ENCODE measurements at places on chromosomes 5 and 9.

DNA sequence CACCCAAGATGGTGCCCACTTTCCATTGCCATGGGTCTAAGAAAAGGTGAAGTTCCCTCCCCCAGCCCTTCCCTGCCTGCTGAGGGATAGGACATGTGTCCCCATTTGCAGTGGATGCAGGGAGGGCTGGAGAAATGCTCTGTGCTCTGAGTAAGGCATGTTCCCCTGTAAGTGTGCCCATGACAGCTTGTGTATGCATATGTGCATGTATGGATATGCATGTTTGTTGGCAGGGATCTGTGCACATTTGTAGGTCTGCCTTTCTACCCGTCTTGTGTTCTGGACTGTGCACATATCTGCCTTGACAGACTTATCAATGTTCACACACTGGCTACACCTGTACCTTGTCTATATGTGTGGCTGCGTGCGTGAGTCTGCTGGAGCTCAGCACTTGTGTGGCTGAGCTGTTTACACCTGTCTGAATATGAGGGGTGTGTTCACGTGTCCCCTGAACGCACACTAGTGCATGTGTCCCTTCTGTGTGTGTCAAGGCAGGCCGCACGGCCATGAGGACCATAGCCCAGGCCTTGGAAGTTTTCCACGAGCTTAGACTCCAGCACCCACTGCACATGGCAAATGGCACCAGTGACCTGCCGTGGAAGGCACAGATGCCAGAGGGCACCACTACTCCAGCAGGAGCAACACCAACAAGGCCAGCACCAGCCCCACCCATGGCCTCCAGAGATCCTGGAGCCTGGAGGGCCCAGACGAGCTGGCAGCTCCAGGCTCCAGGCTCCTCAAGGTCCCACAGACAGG lies 27.4 kb upstream of the TTLL11 start:
- no peak for DNase-seq

DNA sequence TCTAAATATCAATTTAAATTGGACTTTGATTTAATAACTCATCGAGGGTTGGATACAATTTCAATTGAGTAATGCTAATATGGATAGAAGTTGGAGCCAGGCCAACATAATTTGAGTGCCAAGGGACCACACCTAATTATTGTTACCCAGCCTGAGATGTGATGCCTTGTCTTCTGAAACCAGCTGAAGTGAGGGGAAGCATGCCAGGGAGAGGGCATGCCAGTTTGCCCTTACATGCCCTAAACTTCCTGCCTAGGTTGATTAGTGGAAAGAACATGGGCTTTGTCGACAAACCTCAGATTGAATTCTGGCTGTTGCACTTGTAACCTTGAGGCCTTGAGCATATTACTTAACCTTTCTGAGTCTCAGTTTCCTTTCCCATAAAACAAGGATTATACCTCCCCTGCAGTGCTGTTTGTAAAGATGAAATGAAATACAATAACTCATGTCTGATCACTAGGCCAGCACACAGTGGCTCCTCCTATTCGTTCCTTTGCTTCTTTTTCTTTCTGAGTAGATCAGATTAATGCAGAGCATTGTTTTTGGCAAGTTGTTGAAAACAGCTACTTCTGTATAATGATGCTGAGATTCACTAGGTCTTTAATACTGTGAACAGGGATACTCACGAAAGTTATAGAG lies 412.8 kb downstream of the TLE4 start:
- no peak for DNase-seq

DNA sequence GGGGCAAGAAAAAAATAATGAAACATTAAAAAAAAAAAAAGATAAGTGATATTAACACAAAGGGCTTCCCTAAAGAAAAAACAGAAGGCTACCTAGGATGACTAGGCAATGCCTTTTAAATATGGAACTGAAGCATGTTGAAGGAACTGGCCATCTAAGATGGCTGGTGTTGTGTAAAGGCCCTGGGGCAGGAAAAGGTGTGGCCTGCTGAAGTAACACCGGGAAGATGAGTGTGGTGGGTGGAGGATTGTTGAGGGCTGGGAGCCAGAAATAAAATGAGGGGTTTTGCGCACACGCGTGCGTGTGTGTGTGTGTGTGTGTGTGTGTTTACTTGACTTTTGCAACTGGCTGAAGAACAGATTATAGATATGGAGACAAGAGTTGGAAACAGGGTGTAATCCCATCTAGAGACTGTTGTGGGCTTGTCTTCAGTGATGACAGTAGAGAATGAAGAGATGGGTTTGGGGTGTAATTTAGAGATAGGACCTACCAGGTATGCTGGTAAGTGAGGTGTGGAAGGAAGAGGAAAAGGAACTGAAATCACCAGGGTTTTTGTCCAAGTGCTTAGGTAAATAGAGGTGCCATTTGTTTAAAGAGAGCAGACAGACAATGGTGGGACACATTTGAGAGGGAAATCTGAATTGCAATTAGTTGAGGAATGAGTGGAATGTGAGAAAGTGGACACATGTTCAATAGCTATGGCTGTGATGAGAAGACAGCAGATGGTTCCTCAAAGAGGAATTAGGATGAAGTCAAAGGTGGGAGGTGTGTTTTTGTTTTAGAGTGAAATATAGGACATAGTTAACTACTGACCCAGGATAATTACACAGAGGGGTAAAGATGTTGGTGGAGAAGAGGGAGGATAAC lies 33.9 kb downstream of the RAD23B start:
- no peak for DNase-seq

- no peak for DNase-seq
Observed at GRCh38 chr5:95178046-95178651, 106.7 kb downstream of the MCTP1 start.

GRCh38 chr5:31993165-31993961 lies 180.8 kb downstream of the GOLPH3 start:
- no peak for DNase-seq

- no peak for DNase-seq
Observed at GRCh38 chr5:23367874-23368273, 139.5 kb upstream of the PRDM9 start.

GRCh38 chr5:16826379-16827125 lies 109.5 kb downstream of the MYO10 start:
- DNase-seq = no peak

DNA sequence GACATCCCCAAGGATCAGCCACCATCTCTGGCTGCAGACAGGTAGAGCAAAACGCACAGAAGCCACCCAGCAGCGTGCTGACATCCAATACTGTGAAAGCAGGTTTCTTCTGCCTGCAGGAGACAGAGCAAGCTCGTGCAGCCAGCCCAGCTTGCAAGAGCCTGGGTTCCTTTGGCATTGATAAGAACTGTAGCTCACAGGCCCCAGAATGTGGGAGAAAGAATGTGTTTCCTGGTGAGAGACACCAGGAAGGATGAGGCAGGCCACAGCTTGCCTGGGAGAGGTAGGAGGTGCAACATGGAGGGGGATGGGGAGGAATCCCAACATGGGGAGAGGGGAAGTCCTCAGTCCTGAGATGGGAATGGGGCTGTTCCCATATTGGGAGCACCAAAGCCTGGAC lies 34.0 kb upstream of the ARAP3 start:
- DNase-seq = no peak

DNA sequence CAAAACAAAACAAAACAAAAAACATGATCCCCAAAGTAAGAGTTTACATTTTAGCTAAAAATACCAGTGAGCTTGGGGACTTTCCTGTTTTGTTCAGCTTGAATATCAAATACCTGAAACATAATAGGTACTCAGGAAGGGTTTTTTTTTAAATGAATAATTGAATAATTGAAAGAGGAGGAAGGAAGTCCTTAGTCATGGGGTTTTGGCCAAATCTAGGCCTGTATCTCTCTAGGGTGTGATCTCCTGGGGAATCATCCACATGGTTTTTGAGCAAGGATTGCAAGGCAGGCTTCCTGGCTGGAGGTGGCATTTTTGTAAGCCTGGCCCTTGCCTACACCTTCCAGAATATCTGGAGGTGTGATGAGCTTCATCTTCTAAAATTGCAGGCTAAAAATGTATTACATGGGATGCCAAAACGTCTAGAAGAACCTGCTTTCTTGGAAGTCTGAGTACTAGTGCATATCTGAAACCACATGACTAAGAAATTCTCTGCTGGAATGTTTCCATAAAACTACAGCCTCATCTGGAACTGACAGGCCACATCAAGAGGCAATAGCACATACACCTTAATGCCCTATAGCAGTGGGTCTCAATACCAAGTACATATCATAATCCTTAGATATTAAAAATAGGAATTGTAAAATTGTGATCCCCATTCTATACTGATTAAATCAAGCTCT lies 10.4 kb downstream of the C9 start:
- no peak for DNase-seq

DNA sequence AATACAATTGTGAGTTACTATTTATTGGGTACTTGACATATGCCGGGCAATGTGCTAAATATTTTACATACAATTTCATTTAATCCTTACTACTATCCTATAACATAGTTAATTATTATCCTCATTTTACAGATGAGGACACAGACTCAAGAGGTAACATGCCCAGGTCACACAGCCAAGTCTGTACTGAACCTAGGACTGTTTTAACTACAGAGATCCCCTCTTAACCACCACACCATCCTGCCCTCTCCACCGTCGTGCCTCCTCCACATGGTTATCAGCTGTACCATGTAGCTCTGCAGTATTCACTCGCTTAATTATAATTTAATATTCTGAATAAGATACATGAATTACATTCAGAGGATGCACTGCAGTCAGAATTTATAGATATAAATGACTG lies 5.3 kb downstream of the RAB14 start:
- no peak for DNase-seq

DNA sequence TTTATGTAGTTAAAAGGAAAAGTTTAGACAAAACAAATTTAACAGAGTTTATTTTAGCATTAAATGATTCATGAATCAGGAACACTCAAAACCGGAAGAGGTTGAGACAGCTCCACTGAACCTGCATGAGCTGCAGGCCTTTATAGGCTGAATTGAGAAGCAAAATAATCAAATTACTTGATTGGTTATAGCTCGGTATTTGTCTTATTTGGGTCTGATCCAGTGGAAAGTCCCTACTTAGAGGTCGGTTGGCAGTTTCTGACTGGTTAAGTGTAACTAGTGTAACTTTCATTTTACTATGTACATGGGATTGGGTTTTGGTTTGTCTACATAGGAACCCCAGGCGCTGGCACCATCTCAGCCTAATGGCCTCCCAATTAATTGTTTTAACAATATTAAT lies 74.1 kb upstream of the PIK3R1 start:
- no peak for DNase-seq

DNA sequence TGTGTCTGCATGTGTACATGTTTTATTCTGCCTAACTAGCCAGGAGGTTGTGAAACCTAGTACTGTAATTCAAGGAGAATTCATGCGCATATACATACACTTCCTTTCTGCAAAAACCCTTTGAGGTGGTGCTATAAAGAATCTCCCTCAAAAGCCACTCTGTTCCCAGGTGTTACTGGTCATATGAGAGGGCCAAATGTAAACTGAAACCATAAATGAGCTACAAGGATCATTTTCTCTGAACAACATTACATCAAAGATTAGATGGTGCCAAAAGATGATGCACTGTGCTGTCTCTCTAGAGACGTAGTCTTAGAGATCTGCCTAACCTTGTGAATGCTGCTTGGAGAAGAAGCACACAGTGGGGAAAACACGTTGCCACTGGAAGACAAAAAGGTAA lies 15.7 kb downstream of the NREP start:
- no peak for DNase-seq

GRCh38 chr9:119298076-119298853 lies 71.0 kb downstream of the BRINP1 start:
- DNase-seq = no peak

DNA sequence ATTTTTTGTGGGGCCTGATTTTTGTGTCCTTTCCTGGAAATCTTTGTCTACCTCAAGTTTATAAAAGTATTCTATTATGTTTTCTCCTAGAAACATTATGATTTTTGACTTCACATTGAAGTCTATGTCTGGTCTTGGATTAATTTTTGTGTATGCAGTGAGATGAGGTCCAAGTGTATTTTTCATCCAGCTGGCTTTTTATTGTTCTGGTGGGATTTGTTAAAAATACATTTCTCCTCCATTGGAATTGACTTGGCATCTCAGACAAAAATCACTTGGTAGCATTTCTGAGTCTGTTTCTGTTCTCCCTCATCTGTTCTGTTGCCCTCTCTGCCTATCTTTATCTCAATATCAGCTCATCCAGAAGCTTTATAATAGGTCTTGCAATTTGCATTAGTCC lies 109.0 kb downstream of the IRX1 start:
- DNase-seq = no peak

- DNase-seq = no peak
Observed at GRCh38 chr9:8366161-8366926, 566.8 kb upstream of the DMAC1 start.

GRCh38 chr5:43461066-43461465 lies 22.6 kb downstream of the TMEM267 start:
- DNase-seq = no peak

DNA sequence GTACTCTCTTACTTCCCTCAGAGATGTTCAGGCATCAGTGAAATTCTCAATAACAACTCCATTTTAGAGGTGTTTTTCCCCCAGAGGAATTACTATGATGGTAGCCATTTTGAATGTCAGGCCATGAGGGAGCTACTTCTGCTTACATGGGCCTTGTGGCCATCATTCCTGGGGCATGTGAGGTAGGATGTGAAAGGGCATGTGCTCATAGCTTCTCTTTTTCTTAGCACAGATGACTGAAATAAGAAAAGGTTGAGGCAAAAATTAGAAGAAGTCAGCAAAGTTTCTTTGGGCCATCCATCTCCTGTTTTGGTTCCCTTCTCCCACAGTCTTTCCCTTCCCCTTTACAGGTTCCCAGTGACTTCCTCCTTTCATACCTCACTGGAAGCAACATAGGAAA lies 68.8 kb downstream of the FEM1C start:
- no peak for DNase-seq

- no peak for DNase-seq
Observed at GRCh38 chr5:122445070-122445469, 133.0 kb downstream of the SNCAIP start.

GRCh38 chr5:73946919-73947602 lies 321.1 kb downstream of the ARHGEF28 start:
- no peak for DNase-seq

DNA sequence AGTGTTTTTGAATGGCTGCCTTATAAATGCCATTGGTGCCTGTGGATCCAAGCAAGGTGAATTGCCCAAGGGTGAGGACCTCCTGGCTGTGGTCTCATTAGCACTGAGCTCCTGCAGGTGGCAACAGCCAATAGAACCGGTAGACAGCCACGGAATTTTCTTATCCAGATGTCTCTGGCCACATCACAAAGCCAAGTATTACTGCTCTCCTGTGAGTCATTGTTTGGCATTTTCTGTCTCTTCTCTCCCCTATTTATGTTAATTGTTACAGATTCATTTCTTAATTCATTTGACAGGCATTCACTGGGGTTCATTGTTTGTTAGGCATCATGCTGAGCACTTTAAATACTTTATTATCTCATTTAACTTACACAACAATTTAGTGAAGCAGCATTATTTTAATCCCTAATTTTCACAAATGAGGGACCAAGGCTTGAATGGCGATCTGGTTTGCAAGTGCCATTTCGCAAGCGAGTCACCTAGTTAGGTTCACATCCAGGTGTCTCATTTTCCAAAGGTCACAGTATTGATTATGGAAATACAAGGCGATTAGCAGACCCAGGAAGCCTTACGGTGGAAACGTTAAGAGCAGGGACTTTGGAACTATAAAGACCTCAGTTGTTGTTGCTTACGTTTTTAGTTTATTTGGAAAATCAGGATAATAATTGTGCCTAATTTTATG lies 58.2 kb upstream of the DPYSL3 start:
- DNase-seq = no peak

- no peak for DNase-seq
Observed at GRCh38 chr5:135396459-135397055, 2.5 kb downstream of the MACROH2A1 start.

Measured in activated naive CD4-positive, alpha-beta T cell (primary cell).